Spinal cord (tissue), 10 donors: ENCODE measurements at places on chromosomes 1 and 21. TPM values are rescaled to one million over a fixed set of nuclear protein-coding genes. Genes with fewer than 3 reads are reported as not detected.
A peak's percentile ranks its signal among the peaks of the same experiment; 100 is the strongest.

DUSP10 gene
- total RNA-seq, result 9.6 TPM

DNA sequence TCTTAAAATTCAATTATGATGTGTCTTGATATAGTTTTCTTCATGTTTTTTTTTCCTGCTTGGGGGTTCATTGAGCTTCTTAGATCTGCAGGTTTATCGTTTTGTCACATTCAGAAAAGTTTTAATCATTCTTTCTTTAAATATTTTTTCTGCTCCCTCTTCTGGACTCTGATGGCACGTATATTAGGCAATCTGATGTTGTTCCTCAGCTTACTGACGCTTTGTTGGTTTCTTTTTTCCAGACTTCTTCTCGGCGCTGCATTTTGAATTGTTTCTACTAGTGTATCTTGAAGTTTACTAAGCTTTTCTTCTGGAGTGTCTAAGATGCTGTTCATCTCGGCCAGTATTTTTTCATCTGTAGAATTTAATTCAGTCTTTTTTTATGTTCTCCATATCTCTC is 44.8 kb upstream of the FMOD start:
- no peaks in the 10 kb centered on the region for H3K4me1 ChIP-seq
- DNase-seq, result no peak
- H3K4me3 ChIP-seq, result no peak overlapping the region
- H3K27me3 ChIP-seq, result no peaks in the 10 kb centered on the region
- no peaks in the 10 kb centered on the region for H3K36me3 ChIP-seq

DNA sequence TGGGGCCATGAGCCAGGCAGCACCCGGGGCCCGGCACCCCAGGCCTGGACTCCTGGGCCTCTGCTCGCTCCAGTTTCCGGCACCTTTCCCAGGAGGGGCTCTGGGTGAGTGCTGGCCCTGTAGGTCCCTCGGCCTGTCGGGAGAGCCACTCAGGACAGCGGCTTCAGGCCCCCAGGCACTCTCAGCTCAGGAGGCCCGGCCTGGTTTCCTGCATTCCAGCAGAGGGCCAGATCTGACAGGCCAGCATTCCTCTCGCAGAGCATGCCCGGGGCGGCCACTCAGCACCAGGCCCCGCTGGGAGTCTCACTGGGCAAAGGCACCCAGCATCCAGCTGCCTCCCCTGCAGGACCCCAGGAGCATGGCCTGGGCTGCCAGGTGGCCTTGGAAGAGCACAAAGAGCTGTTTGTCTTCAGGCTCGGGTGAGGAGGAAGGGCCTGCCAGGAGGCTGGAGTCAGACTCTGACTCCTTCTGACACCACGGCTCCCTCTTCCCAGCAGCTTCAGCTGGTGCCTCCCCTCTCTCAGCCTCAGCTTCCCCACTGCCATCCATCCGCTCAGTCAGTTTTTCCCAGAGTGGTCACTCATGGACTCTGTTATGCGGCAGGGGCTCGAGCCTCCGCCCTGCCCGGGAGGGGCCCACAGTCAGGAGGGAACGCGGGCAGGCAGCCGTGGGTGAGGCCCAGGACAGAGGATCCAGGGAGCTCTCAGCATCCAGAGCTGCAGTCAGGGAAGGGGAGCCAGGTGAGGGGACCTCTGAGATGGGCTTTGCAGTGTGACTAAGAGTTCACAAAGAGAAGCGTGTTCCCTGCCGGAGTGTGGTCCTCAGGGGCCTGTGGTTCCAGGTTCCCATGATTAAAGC is 51.7 kb downstream of the WNT9A start:
- no peak overlapping the region for H3K4me3 ChIP-seq
- no peak for DNase-seq
- H3K4me1 ChIP-seq, result peaks cover 27% of the 10 kb centered on the region
- H3K27me3 ChIP-seq, result no peaks in the 10 kb centered on the region
- no peaks in the 10 kb centered on the region for H3K36me3 ChIP-seq
- no peak overlapping the region for H3K27ac ChIP-seq

- peaks cover 7% of the 10 kb centered on the region for H3K36me3 ChIP-seq
- DNase-seq, result no peak
- peaks cover 5% of the 10 kb centered on the region for H3K27me3 ChIP-seq
- H3K4me1 ChIP-seq, result peaks cover 64% of the 10 kb centered on the region
Measured at GRCh38 chr1:201649761-201650622, 111.1 kb downstream of the NAV1 start.

GJB3 gene
- not detected for total RNA-seq

CRP gene
- total RNA-seq, result not detected

DNA sequence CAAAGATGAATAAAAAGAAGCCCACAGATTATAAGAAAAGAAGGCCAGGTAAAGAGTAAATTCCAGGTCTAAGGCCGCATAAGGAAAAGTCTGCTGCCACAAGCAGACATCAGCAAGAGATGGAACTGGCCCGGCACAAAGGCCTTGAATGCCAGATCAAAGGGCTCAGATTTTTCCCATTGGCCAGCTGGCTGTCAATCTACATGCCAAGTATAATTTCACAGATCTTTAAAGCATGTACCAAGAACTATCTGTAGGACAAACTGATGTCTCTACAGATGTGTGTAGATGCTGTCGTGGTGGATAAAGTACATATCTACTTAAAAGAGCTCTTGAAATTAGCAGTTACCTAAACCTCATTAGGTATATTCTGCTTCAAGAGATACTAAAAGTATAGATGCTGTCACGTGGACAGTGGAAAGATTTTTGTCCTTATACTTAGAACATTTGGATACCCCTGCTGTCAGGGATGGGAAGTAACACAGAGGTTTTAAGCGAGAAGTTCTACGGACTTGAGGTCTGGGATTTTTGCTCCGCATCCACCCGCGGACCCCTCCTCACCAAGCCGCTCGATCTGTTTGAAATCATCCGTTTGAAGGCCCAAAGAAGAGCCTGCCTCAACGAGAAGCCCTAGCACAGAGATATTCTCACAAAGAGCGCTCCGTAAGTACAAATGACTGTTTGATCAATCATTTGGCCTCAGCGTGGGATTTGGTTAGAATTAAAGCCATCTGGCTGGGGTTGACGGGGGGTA is 10.1 kb downstream of the GLIS1 start:
- no peak overlapping the region for H3K4me3 ChIP-seq
- peaks cover 2% of the 10 kb centered on the region for H3K36me3 ChIP-seq
- DNase-seq, result no peak

MARK1 gene
- total RNA-seq, result 35.9 TPM

DNA sequence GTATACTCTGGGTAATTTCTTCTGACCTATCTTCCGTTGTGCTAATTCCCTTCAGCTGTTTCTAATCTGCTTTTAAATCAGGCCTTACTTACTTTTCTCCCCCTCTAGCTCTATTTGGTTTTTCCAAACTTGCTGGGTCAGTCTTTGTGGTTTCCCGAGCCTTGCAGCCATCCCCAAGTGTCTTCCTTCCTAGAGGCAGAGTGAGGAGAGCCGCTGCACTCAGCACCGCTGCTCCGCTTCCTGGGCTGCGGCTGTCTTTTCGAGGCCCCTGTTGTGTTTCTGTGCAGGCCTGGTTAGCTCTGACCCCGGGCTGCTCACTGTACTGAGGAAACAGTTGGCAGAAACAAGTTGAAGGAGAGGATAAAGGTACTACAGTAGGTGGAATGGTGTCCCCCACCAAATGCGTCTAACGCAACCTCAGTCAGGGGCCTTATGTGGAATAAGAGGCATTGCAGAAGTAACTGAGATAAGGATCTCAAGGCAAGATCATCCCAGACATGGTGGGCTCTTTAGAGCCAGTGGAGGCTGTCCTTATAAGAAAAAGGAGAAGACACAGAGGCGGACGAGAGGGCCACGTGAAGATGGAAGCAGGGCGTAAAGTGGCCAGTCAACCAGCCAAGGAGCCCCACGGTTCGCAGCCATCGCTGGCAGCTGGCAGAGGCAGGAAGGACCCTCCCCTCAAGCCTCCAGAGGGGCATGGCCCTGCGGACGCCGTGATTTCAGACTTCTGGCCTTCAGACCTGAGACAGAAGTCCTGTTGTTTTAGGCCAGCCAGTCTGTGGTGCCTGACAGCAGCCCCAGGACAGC is 10.5 kb downstream of the WNT9A start:
- no peaks in the 10 kb centered on the region for H3K27me3 ChIP-seq
- peaks cover 21% of the 10 kb centered on the region for H3K36me3 ChIP-seq
- no peak for DNase-seq

DNA sequence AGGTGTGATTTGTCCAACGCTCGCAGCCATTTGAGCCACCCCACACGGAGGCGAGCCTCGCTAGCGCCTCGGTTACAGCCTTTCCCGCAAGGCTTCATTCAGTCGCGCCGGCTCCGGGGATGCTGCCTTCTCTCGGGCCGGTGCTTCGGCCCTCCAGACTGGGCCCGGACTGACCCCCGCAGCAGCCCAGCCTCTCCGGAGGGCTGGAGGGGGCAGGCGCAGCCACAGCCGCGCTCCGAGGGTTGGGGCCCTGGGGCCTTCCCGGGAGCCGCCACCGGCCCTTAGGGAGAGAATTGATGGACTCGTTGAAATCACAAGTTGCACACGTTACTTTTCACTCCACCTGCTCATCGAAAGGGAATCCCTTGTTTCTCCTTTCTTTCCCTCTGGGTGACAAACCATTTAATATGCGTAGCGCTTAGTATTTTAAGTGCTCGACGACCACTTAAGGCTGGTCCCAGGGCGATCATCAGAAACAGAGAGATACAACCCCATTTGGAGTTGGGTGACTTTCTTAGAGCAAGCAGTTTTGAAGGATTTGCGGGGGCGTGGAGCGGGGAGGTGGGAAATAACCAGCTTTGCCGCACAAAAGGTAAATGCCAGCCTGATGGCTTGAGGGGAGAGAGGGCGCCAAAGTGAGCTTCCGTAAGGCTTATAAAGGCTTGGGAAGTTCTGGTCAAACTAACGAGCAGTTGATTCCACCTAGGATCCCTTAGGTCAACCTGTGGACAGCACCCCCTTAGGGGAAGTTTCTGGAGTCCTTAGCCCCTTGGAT is 24.6 kb upstream of the ENAH start:
- peaks cover 8% of the 10 kb centered on the region for H3K4me1 ChIP-seq
- H3K27me3 ChIP-seq, result peaks cover 7% of the 10 kb centered on the region
- peak; percentile 64 for DNase-seq
- H3K27ac ChIP-seq, result no peak overlapping the region
- H3K36me3 ChIP-seq, result no peaks in the 10 kb centered on the region
- peak overlapping the region; percentile 12 for H3K4me3 ChIP-seq

DNA sequence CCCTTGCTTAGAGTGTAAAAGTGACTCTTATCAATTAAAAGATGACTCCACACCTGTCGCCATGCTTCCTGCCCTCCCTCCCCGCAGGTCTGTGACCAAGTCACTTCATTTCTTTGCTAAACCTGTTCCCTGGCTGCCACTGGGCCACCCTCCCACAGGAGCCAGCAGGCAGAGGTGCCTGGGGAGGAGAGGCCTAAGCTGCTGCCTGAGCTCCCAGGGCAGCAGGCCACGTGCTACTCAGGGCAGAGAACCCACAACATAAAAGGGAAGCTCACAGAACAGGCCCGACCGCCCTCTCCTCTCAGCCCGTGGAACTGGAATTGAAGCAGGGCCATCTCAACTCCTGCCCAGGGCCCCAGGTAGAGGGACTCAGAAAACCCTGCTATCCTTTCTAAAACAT is 4.9 kb downstream of the C1orf198 start:
- H3K27me3 ChIP-seq, result no peaks in the 10 kb centered on the region
- DNase-seq, result no peak
- peaks cover 55% of the 10 kb centered on the region for H3K4me1 ChIP-seq
- peaks cover 10% of the 10 kb centered on the region for H3K36me3 ChIP-seq
- H3K27ac ChIP-seq, result peak overlapping the region; percentile 88

DNA sequence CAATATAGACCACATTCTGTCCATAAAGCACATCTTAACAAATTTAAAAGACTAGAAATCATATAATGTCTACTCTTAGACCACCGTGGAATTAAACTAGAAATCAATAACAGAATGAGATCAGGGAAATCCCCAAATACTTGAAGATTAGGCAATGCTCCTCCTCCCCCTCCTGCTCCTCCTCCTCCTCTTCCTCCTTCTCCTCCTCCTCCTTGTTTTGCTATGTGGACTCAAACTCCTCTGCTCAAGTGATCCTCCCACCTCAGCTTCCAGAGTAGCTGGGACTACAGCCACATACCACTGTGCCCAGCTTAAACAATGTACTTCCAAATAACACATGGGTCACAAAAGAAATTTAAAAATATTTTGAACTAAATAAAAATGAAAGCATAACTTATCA is 134.2 kb downstream of the GRIK3 start:
- H3K27me3 ChIP-seq, result no peaks in the 10 kb centered on the region
- H3K4me1 ChIP-seq, result no peaks in the 10 kb centered on the region
- no peak overlapping the region for H3K27ac ChIP-seq
- no peaks in the 10 kb centered on the region for H3K36me3 ChIP-seq
- no peak overlapping the region for H3K4me3 ChIP-seq

GRCh38 chr1:106698660-106699059 is 357.8 kb upstream of the PRMT6 start:
- no peaks in the 10 kb centered on the region for H3K36me3 ChIP-seq
- H3K4me3 ChIP-seq, result no peak overlapping the region
- H3K27ac ChIP-seq, result no peak overlapping the region
- no peaks in the 10 kb centered on the region for H3K4me1 ChIP-seq
- no peaks in the 10 kb centered on the region for H3K27me3 ChIP-seq

CYP4Z1 gene
- total RNA-seq, result 2.5 TPM

ESRRG gene
- total RNA-seq, result 42.7 TPM

GRCh38 chr1:27668121-27668807 is 3.7 kb downstream of the IFI6 start:
- peaks cover 14% of the 10 kb centered on the region for H3K4me1 ChIP-seq
- DNase-seq, result no peak
- H3K4me3 ChIP-seq, result no peak overlapping the region

DNA sequence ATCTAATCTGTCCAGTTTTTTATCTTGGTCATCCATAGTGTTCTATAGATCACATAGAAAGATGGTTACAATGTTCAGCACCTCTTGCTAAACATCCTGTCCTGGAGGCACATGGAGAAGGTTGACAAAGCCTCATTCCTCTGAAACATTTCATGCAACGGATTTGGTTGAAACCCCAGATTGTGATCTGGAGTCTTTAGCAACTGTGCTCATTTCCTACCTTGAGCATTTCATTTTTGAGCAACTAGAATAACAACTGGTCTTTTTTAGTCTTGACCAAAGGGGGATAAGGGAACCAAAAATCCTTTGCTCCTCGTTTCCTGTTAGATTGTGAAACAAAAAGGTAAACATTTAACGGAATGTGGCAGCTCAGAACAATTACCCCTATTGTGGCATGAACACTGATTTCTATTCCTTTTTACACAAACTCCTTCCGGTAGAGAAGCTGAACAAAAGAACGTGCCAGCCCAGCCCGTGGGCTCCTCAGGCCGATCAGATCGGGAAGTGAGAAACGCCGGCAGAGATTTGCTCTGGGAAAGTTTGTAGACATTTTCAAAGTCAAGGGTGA is 94.7 kb upstream of the ERRFI1 start:
- no peaks in the 10 kb centered on the region for H3K36me3 ChIP-seq
- H3K4me3 ChIP-seq, result no peak overlapping the region
- peaks cover 19% of the 10 kb centered on the region for H3K4me1 ChIP-seq
- DNase-seq, result no peak

DNA sequence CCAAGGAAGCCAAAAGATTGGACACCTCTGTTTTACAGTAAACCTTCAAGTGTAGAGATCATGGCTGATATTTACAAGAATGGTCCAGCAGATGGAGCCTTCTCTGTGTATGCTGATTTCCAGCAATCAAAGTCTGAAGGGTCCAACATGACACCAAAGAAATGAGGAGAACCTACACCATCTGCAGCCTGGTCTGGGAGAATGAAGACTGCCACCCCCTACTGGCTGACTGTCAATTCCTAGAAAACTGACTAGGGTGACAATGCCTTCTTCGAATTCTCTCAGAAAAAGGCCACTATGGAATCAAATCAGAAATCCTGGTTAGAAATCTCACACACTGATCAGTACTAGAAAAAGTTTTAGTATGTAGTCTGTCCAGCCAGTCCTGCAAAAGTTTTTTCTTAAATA is 83.3 kb downstream of the CDC42BPA start:
- H3K36me3 ChIP-seq, result no peaks in the 10 kb centered on the region
- peak; percentile 40 for DNase-seq
- H3K27ac ChIP-seq, result no peak overlapping the region
- H3K27me3 ChIP-seq, result no peaks in the 10 kb centered on the region
- no peaks in the 10 kb centered on the region for H3K4me1 ChIP-seq
